CD4-positive, alpha-beta T cell treated with Interleukin-10 for 1 hour (primary cell): ENCODE measurements at places on chromosomes 1 and 21.

DNA sequence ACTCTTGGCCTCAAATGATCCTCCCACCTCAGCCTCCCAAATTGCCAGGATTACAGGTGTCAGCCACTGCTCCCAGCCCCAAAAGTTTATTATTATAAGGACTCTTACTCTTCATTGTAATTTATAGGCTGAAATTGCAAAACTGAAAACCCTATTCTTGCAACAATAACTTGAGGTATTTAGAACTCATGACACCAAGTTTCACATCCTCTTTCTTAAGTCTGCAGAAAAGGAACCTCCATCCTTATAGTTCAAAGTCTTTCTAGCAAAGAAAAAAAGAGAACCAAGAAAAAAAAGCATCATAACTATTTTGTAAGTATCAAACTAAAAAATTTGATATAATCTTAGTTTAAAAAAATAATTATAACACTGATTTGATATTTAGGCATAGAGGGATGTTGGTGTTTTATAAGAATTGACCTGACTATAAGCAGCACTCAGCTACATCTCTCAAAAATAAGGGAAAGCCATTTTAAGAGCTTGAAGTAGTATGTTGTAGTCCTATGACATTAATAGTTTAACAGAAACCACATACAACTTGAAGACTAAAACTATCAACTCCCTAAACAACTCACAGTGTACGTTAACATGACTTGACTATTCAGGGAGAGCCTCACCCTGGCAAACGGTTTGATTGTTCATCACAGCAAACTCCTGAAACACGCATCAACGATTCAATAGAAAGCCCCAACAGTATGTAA is 122.4 kb downstream of the AKT3 start:
- DNase-seq, result no peak

DNA sequence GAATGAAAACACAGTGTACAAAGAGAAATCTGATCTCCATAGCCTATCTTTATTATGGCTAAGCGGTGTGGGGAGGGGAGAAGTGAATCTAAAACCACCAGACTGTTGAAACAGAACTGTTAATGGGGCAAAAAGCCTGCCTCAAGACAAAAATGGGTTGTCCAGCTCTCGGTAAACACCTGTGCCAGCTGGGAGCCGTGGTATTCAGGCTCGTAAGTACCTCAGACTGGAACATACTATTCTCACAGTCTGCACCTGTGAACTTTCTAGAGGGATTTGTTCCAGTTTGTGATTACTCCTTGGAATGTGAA is 42.7 kb upstream of the ATP1A1 start:
- DNase-seq, result no peak

DNA sequence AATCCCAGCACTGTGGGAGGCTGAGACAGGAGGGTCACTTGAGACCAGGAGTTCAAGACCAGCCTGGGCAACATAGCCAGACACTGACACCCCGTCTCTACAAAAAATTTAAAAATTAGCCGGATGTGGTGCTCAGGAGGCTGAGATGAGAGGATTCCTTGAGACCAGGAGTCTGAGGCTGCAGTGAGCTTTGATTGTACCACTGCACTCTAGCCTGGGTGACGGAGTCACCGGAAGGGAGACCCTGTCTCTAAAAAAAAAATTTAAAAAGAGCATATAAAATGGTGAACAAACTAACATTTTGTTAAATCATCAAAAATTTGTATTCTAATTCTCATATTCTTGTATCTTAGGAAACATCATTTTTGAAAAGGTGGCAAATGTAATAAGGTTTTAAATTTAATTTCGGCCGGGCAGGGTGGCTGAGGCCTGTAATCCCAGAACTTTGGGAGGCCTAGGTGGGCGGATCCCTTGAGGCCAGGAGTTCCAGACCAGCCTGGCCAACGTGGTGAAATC is 27.1 kb downstream of the MAB21L3 start:
- no peak for DNase-seq

DNA sequence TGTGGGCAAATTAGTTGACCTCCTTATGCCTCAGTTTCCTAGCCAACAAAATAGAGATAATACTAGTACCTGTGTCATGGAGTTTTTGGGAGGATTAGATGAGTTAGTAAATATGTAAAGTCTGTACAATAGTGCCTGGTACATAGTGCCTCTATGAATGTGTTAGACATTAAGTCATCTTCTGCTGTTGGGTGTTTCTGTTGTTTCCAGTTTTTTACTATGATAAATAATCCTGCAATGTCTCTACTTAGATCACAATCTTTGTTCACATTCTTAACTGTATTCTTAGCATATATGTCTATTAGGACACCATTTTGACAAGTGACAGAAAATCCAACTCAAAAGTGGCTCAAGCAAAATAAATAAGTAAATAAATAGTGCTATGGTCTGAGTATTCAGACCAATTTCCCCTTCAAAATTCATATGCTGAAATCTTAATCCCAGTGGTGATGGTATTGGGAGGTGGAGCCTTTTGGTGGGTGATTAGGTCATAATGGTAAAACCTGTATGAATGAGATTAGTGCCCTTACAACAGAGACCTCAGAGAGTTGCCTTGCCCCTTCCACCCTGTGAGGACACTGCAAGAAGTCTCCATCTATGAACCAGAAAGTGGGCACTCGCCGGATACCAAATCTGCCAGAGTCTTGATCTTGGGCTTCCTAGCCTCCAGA is 84.3 kb downstream of the DIRAS3 start:
- DNase-seq, result no peak

DNA sequence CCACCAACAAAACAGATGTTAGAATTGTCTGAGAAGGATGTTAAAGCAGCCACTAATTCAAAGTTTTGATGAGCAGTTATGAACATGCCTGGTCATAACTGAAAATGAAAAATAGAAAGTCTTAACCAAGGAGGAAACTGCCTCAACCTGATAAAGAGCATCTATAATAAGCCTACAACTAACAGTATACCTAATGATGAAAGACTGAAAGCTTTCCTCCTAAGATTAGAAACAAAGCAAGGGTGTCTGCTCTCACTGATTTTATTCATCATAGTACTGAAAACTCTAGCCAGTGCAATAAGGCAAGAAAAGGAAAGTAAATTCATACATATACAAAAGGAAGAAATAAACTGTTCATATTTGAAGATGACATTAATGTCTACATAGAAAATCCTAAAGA is 82.0 kb downstream of the KCNK1 start:
- DNase-seq, result no peak

GRCh38 chr1:114956570-114956969 is 73.1 kb upstream of the TSHB start:
- DNase-seq, result no peak
